ENCODE measurements at places on chromosomes 4 and X. TPM values are rescaled to one million over a fixed set of nuclear protein-coding genes. Genes with fewer than 3 reads are reported as not detected.

TASL gene
- not detected for total RNA-seq

NKRF gene
- 5.4 TPM for total RNA-seq

SPANXB1 gene
- total RNA-seq: not detected

HERC6 gene
- total RNA-seq: 6.3 TPM

BMPR1B gene
- 0.56 TPM for total RNA-seq

VSIG4 gene
- total RNA-seq: not detected

IDS gene
- 59.5 TPM for total RNA-seq

ARHGEF6 gene
- total RNA-seq: 18.0 TPM

GIMD1 gene
- total RNA-seq: 0.19 TPM

PCDH10 gene
- total RNA-seq: 21.3 TPM

INTU gene
- total RNA-seq: 3.1 TPM

FGF16 gene
- 1.3 TPM for total RNA-seq

C4orf36 gene
- under 0.01 TPM for total RNA-seq

XAGE2 gene
- total RNA-seq: not detected

ADAMTS3 gene
- 5.4 TPM for total RNA-seq

All from regular cardiac myocyte (primary cell).